Skeletal muscle cell (primary cell): ENCODE measurements at places on chromosomes 16 and 17.

DNA sequence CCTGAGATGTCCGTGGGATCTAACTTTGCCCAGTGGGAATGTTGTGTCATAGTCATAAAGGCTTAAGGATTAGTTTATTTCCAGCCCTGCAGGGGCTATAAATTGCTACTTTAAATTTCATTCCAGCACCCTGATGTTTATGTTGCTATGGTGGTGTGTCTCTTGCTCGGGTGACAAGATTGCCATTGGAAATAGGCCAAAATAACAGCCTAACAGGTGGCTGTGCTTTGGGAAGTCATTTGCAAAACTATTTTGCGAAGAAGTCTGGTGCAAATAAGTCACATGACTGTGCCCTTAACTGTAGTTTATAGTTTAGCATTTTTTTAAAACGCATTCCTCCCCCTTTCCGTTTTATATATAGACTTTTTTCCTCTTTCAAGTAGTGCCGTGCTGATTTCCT lies 23.1 kb downstream of the PITPNC1 start:
- no peak for DNase-seq

DNA sequence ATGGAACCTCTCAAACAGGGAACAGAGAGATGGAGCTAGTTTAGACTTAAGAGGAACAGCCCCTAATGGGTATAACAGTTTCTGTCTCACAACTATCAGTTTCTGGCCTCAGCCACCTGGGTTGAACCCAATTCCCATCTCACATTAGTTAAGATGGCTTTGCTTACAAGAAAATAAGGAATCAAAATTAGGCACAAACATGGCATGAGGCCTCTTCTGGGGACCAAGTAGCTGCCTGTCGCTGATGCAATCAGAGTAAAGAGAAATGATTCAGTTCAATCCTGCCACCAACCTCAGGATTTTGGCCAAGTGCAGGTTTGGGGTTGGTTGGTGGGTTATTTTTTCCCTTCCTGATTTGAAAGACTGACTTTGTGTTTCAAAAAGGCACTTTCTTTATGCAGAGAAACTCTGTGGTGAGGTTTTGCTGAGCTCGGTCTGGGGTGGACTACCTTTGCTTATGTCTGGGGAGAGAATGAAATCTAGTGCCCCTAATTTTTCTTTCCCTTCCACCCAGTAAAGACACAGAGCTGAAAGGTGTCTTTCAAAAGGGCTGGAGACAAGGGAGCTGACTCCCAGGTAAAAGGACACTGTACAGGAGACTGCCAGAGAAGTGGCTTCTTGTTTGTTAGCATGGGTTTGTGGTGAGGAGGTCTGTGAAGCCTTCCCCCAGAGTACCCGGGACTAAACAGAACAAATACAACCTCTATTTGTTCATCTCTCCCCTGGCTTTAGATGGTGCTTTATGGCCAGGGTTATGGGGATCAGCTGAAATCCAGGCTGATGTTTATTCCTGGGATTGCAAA lies 44.8 kb upstream of the NFAT5 start:
- no peak for DNase-seq

DNA sequence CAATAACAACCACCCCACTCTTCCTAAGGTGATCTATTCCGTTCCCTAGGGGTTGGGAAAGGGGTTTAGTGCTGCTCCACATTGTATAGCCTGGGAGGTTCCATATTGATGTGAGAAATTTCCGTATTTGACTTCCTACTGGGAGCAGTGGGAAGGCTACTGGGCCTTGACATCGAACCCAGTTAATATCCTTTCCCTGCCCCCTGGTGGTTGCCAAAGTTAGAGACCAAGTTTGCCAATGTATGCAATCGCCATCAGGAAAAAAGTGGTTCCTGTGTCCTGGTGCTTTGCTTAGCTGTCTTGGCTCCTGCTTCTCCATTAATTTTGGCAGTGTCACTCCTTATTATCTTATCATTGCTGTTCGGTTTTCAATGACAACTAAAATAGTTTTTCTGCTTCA lies 914.9 kb downstream of the KCNJ2 start:
- DNase-seq: no peak

DNA sequence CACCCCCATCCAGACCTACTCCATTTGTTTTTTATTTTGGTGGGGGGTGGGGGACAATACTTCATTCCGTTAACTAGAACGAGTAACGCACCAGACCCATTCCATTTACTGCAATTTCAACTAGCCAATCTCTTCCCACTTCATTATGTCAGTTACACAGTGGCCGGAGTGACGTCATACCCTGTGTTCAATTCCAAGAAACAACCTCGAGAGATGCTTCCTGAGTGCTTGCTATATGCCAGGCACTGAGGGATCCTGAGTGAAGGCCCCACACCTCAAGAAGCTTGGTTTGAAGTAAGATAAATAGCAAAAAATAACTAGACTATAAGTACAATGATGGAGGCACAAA lies 9.1 kb upstream of the SIAH1 start:
- DNase-seq: peak; percentile 36

DNA sequence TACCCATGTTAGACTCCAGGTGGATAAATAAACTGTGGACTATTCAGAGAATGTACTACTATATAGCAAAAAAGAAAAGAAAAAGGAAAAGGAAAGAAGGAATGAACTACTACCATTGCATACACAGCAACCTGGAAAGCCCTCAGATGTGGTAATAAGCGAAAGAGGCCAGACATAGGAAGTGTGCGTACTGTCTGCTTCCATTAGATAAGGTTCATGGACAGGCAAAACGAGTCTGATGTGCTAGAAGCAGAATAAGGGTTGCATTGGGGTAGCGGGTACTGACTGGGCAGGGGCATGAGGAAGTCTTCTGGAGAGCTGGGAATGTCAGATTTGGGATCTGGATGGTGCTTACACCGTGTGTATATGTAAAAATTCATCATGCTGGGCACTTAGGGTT lies 21.8 kb downstream of the CLEC16A start:
- DNase-seq: no peak

GRCh38 chr16:67165121-67166078 lies 855 bp downstream of the HSF4 start:
- no peak for DNase-seq

DNA sequence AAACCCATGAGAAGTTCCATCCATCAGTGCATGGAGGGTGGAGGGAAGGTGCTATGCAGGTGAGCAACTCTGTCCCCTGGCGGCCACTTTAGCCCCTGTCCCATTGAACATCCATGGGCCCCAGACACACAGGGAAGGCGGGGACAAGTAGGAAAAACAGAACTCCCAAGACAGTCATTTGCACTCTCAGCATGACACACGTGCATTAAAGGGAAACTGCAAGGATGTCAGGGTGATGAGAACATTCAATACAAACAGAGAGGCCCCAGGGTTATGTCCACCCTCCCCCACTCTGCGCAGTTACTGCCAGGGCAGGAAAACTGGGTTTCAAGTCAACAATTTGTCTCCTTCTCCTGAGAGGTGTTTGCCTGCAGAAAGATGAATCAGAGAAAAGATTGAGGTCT lies 44.0 kb upstream of the AKTIP start:
- DNase-seq: peak; percentile 60

GRCh38 chr16:66660422-66661209 lies 35.9 kb downstream of the CMTM4 start:
- peak; percentile 72 for DNase-seq

GRCh38 chr16:53745753-53746266 lies 41.9 kb downstream of the FTO start:
- no peak for DNase-seq

- DNase-seq: no peak
Observed at GRCh38 chr16:88976366-88977017, 515 bp downstream of the CBFA2T3 start.

- DNase-seq: no peak
Observed at GRCh38 chr17:57953705-57954396, 1.4 kb downstream of the CUEDC1 start.
